ENCODE measurements at places on chromosomes 12 and 14.

GRCh38 chr12:84113666-84114065, 798.9 kb downstream of the SLC6A15 start:
- no peak for ATAC-seq

- no peak for ATAC-seq
Measured at GRCh38 chr14:104703269-104703668, 13.9 kb downstream of the INF2 start.

- peak; percentile 27 for ATAC-seq
Measured at GRCh38 chr12:9742661-9743060, 9.8 kb upstream of the CLECL1 start.

- ATAC-seq, result no peak
Measured at GRCh38 chr12:70756118-70756517, 118.9 kb upstream of the PTPRB start.

DNA sequence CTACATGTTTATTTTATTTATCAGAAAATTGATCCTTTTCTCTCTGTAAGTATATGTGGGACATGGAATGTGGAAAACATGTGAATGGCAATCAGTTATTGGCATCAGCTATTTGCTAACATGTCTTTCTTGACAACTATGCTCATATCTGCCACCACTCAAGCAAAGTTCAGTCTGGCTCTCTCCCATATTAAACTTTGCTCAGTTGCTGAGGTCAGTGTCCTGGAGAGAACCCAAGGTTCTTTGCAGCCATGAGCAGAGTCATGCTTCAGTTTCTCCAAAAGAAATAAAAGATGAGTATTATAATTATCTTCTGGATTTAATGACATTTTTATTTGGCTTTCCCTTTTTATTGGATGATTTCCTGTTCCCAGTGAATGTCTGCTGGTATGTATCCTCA, 42.6 kb downstream of the A2M start:
- no peak for ATAC-seq

DNA sequence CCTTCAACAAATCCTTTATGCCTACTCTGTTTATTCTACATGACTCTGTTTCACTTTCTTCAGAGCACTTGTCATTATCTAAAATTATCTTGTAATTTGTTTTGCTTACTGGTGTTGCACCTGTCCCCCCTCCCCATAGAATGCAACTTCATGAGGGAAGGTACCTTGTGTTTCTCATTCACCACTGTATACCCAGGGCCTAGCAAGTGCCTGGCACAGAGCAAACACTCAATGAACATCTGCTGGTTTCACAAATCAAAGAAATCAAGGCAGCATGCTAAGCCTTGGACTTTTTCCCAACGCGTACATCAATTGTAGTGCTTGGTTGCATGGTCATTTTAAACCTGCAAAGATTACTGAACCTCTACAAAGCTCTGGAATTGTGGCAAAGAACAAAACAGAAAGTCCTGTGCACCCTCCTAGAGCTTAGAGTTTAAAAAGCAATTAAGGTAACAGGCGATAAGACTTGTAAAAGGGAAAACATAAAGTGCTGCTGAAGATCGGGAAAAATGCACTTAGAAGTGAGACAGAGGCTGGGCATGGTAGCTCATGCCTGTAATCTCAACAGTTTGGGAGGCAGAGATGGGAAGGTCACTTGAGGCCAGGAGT, 479.1 kb downstream of the MED13L start:
- no peak for ATAC-seq

- no peak for ATAC-seq
Measured at GRCh38 chr12:95720146-95720545, 70.4 kb downstream of the NTN4 start.

DNA sequence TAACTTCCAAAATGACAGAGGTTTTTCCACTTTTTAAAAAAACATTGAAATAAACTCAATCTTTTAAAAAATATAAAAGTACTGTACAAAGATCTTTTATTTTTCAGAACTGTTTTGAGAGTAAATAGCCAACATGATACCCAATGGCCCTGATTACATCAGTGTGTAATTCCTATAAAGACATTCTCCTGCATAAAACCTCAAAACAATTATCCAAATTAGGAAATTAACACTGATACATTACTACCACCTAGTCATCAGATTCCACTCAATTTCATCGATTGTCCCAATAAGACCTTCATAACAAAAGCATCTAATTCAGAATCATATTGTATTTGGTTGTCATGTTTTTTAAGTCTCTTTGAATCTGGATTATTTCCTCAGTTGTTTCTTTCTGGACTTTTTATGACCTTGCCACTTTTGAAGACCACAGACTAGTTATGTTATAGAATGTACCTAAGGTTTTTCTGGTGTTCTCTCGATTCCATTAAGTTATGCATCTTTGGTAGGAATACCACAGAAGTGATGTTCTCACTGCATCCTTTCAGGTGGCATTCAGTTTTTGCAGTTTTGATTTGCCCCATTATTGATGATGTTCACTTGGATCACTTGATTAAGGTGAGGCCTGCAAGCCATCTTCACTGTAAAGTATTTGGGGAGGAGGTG, 4.0 kb upstream of the YEATS4 start:
- no peak for ATAC-seq

DNA sequence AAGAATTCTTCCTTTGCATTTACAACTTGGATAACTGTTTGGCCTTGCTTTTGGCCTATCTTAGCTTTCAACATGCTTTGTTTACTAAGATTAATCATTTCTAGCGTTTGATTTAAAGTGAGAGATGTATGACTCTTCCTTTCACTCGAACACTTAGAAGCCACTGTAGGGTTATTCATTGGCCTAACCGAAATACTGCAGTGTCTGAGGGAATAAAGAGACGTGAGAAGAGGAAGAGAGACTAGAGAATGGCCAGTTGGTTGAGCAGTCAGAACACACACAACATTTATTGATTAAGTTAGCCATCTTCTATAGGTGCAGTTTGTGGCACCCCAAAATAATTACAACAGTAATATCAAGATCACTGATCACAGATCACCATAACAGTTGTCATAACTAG, 62.3 kb upstream of the CCDC175 start:
- no peak for ATAC-seq

DNA sequence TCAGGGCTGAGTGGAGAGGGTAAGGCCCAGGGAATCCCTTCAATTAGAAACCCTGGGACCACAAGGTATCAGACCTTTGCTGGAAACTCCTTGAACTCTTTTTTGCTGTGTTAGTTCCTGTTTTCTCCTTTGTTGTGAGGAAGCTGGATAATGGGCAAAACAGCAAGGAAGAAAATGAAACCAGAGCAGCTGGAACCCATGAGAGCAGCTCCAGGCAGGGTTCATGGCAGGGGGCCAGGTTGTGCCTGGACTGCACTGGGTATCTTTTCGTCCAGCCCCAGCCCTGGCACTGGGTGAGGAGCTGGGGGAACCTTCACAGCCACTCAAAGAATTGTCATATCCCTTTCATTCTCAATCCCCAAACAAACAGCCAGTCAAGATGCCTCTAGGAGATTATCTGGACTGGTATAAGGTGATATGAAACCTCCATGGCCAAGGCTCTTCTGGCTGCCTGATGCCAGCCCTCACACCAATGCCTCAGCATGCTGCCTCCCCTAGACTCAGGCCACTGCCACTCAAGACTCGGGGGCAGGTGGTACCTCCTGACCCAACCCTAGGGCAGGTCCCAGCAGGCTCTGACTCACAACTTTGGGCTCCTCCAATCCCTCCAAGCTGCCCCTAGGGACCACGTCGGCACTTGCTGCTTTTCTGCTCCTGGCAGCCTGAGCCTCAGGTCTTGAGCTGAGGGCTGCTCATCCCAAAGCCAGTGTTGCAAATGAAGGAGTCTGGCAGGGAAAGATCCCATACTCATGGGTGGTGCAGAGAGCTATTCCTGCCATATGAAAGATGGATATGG, 16.5 kb downstream of the FAM186B start:
- ATAC-seq, result no peak

- no peak for ATAC-seq
Measured at GRCh38 chr14:31440280-31440679, 17.0 kb downstream of the DTD2 start.

GRCh38 chr12:123200414-123200813, 32.5 kb downstream of the MPHOSPH9 start:
- ATAC-seq, result peak; percentile 85

GRCh38 chr12:108821407-108822397, 35.7 kb downstream of the SSH1 start:
- peak; percentile 94 for ATAC-seq

DNA sequence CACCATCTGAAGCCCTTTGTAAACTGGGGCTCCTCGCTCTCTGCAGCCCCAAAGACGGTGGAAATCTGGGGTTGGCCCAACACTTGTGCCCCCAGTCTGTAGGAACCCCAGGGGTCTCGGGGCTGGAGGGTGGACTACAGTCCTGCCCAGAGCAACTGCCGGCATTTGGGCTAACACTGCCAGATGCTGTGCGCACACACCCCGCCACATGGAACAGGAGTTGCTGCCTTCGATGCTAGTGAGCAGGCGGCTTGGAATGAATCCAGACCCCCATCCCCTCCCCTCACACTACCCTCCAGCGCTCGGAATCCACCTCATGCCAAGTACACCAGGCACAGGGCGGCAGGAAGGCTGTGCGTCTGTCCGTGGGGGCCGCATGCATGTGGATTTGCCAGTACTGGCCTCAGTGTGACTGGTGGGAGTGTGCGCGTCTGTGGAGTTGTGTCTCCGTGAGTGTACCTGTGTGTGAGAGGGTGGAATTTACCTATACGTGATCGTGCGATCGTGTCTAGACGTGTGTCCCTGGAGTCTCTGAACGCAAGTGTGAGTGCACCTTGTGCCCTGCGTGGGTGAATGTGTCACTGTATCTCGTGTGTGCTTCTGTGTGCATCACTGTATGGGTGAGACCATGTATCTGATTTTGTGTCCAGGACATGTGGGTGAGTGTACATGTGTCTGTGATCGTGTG, 5.1 kb downstream of the LHX5 start:
- ATAC-seq, result no peak

GRCh38 chr14:99427632-99428300, 52.9 kb downstream of the SETD3 start:
- no peak for ATAC-seq

DNA sequence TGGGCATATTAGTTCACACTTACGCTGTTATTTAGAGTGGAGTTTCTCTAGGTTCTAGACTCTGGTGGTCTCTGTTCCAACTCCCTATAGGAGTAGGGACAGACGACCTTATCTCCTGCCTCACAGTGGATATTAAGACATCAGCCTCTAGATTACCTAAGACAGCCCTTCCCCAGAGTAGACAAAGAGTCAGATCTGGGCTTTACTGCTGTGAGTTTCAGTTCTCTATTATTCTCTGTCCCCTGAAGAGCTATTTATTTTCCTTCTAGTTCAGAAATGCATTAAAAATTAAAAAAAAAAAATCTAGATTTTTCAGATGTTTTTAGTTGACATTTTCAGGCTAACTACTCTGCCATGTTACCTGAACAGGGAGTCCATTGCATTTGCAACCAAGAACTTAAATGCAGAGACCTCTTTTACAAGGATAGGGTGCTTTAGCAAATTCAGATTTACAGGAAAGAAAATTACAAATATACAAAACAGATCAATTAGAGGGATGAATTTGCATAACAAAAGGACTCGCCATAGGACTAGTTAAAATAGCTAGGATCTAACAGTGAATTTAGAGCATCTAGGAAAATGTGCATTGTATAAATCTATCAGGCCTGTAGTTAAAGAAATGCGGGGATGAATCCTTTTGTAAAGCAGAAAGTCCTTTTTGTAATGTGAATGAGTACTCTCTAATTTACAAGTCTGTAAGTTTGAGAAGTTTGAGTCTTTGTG, 381.4 kb downstream of the APAF1 start:
- no peak for ATAC-seq

DNA sequence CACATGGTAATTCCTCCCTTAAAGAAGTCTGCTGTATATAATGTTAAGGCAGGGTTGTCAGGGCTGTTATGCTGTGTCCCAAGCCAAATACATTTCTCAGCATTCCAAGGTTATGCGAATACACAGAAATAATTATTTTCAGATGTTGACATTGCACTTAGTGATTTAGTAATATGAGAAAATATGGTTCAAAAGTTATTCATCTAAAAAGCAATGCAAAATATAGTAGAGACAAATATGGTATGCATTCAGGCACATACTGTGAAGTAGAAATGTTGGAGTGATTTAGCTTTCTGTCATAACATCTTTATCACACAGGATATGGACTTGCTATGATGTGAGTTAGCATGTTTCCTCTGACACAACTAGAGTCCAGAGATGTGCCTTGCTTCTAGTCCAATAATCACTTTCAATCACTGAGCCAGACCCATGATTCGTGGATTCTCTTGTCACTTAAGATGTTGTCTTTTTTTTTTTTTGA, 70.0 kb downstream of the PDE3A start:
- no peak for ATAC-seq

DNA sequence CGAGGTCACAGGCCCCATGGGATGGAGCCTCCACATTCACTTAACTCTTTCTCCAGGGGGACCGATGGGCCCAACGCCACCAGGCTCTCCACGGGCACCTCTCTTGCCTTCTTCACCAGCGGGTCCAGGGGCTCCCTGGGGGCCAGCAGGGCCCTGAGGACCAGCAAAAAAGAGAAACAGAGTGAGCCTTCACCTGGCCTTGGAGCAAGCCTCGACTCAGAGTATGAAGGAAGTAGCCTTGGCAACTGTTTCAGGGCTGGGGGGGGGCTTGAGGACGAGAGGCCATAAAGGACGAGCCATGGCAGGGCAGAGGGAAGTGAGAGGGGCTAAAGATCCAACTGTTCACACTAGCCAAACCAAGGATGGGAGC, 18.0 kb downstream of the COL2A1 start:
- no peak for ATAC-seq

DNA sequence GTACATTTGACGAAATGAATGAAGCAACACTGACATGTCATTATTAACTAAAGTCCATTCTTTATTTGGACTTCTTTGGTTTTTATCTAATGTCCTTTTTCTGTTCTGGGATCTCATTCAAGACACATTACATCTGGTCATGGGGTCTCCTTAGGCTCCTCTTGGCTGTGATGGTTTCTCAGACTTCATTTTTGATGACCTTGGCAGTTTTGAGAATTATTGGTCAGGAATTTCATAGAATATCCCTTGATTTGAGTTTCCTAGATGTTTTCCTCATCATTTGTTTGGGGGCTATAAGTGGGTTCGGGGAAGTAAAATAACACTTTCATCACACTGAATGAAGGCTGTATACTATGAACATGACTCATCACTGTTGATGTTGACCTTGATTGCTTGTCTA, 770.6 kb downstream of the AACS start:
- ATAC-seq, result no peak

DNA sequence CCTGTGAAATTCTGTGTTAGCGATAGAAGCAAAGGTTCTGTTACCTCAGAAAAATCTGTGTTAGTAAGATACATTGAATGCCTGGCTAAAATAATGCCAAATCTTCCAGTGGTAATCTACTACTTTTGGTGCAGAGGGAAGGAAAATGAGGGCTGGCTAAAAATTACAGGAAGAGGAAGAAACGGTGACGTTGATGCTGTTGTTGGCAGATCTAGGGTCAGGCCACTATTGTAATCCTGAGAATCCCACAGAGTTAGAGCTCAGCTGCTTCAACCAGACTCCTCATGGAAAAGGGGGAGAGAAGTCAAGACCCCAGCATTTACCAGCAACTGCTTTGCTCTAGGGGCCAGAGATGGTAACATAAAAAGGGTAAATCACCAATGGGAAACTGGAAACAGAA, 145.1 kb downstream of the PPM1H start:
- ATAC-seq, result no peak

Data from activated T-helper 17 cell treated with anti-CD3 and anti-CD28 coated beads, Interleukin-2, amount 50 U/mL, for 72 hours (primary cell).